Cardiac ventricle fibroblast (primary cell): ENCODE measurements at places on chromosomes 5 and 9. TPM values are rescaled to one million over a fixed set of nuclear protein-coding genes. Genes with fewer than 3 reads are reported as not detected.

QRFP gene
- total RNA-seq = not detected in 2 replicates

MOB3B gene
- total RNA-seq = 0.06 and 0.15 TPM in 2 replicates

C8G gene
- total RNA-seq = not detected in 2 replicates

LURAP1L gene
- total RNA-seq = 2.5 and 4.5 TPM in 2 replicates

SLC34A3 gene
- not detected in 2 replicates for total RNA-seq

STPG3 gene
- not detected in 2 replicates for total RNA-seq

MYMK gene
- total RNA-seq = not detected in 2 replicates

NRG2 gene
- total RNA-seq = 0.05 and 0.12 TPM in 2 replicates

RNF180 gene
- 1.9 and 3.0 TPM in 2 replicates for total RNA-seq

OSMR gene
- total RNA-seq = 135 and 137 TPM in 2 replicates

NDUFS4 gene
- total RNA-seq = 75.6 and 105 TPM in 2 replicates

ADRA1B gene
- 0.83 and 1.7 TPM in 2 replicates for total RNA-seq

NDUFAF2 gene
- 42.0 and 45.3 TPM in 2 replicates for total RNA-seq

TSSK1B gene
- total RNA-seq = 0.10 and 0.12 TPM in 2 replicates

ROPN1L gene
- total RNA-seq = 0.54 TPM in 1 of 2 replicates, not detected in the other

ABCA2 gene
- total RNA-seq = 27.1 and 27.6 TPM in 2 replicates

NMRK1 gene
- total RNA-seq = 15.3 and 23.2 TPM in 2 replicates

LMAN2 gene
- 302 and 370 TPM in 2 replicates for total RNA-seq

KDM3B gene
- 27.9 and 28.0 TPM in 2 replicates for total RNA-seq

SPTLC1 gene
- 90.8 and 98.0 TPM in 2 replicates for total RNA-seq

SPRY4 gene
- total RNA-seq = 19.6 and 25.4 TPM in 2 replicates

SPINK1 gene
- total RNA-seq = not detected in 2 replicates

TAF11L10 gene
- total RNA-seq = not detected in 2 replicates
